ENCODE measurements at places on chromosomes 12 and 14.
A peak's percentile ranks its signal among the peaks of the same experiment; 100 is the strongest.

- DNase-seq, result peak; percentile 61
Measured at GRCh38 chr14:102094101-102094500, 7.3 kb upstream of the HSP90AA1 start.

DNA sequence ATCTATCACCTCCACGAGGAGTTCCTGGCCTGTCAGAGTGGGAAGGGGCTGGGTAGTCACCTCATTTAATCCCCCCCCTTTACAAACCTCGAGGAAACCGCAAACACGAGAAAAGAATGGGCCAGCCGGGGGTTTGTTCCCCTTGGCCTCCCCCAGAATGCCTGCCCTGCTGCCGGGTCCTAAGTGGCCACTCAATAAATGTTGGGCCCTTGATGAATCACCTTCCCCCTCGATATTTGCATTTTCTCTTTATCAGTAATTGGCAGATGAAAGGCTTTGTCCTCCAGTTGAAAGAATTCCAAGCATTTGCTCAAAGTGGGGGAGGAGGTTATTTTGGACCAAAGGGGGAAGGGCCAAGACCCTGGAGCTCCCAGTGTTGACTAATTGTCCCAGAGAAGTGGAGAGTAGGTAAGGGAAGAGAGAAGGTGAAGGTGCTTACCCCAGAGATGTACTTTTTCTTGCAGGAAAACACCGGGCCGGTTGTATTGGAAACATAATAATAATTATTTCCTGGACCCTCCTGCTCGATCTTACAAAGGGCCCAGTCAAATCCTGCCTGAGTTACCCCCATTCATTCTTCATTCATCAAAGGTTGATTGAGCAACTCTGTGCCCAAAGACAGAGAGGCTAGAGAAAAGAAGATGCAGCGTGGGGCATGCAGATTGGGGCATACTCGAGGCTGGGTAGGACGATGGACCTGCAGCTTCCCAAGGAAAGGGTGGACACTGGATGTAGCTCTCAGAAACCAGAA lies 1.9 kb upstream of the KDM2B start:
- no peak for DNase-seq

GRCh38 chr12:82966001-82966559 lies 279.4 kb downstream of the TMTC2 start:
- DNase-seq, result no peak

GRCh38 chr12:4736091-4736490 lies 15.9 kb downstream of the GALNT8 start:
- DNase-seq, result no peak

- peak; percentile 89 for DNase-seq
Measured at GRCh38 chr12:27427824-27428223, 18.7 kb upstream of the SMCO2 start.

- no peak for DNase-seq
Measured at GRCh38 chr12:76012644-76013043, 18.9 kb downstream of the PHLDA1 start.

DNA sequence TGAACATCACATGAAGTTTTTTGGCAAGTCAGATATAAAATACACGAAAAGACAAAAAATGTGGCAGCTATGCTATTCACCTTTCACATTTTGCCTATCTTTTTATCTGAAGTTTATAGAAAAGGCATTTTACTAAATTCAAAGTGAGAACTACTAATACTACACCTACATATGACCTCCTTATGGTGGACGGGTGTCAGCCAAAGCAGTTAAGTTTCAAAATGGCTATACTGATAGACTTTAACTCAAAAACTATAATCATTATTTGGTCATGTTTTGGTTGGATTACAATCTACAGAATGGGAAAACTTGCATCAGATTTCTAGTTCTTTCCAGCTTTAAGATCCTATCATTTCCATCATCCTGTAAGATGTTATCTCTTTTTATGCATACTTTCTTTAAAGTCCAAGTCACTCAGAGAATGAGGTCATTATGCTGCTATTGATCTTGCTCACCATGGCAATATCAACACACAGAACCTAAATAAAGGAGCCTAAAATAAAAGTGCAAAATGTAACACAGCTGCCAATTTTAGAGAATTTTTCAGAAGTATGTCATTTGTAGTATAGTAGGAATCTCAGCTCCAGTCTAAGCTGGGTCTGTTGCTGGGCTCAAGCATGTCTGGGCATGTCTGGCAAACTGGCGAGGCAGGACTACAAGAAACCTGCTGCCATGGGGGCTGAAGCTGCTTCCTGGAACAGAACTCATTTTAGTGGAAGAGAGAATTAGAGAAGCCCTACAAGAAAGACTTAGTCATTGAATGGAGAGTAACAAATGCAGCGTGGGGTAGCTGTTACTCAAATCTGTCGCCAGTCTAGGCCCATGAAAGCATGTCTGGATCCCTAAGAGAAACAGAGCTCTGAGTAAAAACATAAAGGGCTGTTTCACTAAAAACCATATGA lies 7.6 kb upstream of the AEBP2 start:
- peak; percentile 96 for DNase-seq

GRCh38 chr14:65483647-65484046 lies 71.1 kb downstream of the FUT8 start:
- DNase-seq, result peak; percentile 54

DNA sequence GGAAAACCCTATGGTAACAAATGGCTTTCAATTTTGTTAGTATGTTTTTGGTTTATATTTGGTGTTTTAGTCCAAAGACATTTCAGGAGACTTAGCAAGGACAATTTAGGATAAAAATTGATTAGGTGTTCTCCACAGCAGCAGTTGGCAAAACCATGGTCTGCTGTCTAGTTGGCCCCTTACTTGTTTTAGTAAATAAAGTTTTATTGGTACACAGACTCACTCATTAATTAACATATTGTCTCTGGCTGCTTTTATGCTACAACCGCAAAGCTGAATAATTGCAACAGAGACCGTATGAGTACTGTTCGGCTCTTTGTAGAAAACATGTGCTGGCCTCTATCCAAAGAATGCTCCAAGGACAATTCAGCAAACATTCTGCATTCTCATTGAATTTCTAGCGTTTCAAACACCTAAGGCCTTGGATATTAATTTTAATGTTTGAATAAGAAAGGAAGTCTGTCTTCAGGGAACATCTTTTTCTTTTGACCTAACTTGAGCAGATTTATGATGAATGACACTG lies 77.7 kb downstream of the CCDC92 start:
- peak; percentile 23 for DNase-seq

- DNase-seq, result no peak
Measured at GRCh38 chr14:43983721-43984120, 523.4 kb downstream of the FSCB start.

GRCh38 chr14:61505815-61506809 lies 184.7 kb downstream of the PRKCH start:
- no peak for DNase-seq

- DNase-seq, result no peak
Measured at GRCh38 chr12:109271418-109271817, 37.7 kb downstream of the FOXN4 start.

DNA sequence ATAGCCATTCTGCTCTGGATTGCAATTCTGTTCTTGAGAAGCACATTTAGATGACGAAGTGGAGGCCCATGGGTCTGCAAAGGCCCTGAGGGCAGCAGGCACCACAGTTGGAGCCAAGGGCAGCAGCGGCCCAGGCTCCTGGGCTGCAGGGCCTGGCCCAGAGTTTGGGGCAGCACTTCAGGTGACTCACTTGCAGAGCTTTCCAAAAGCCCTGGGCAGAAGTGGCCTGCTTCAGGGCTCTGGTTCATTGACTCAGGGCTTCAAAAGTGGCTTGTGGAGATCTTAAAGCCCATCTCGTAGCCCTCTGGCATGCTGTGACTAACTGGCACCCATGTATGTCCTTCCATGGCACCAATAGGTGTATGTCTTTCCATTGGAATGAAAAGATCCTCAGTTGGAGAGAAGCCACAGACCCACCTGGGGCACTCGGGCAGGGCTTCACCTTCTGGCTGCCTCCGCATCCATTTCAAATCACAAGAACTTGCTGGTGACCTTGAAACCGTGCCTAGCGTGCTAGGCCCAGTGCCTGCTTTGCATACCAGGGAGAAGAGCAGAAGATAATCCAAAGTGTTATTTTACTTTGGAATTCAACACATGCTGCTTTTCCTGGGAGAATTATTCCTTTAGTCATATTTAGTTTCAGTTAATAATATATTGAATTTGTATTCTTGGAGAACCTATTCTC lies 106.7 kb downstream of the PRMT8 start:
- DNase-seq, result no peak

DNA sequence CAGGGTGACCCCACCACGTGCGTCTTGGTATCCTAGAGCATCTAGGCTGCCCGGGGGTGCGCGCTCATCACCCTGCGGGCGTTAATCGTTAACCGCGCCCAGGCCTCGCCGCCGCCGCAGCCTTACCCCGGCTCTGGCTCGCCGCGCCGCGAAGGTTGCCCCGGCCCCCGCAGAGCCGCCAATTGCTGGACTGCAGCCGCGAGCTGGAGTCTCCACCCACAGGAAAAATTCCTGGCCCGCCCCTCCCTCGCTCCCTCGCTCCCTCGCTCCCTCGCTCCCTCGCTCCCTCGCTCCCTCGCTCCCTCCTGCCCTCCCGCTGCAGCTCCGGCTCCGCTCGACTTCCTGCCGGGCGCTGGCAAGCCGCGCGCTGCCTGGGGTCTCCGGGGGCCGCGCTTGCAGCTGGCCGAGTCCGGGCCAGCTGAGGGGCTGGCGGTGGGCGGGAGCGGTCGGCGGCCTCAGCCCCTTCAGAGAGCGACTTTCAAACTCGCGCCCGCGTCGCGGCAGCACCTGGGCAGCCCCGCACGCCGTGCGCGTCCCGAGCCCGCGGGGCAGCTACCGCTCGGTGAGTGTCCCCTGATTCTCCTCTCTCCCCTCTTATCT lies at the start of gene PLEKHG3:
Gene PLEKHG3 (plus strand): TSS at position 282 of the 600 bp plus-strand sequence. CDS start 23,208 bp downstream, outside the sequence.
- DNase-seq, result peak; percentile 87

GRCh38 chr12:10272467-10272866 lies 35.2 kb upstream of the KLRD1 start:
- no peak for DNase-seq

- DNase-seq, result no peak
Measured at GRCh38 chr12:109144224-109144623, 27.8 kb downstream of the ACACB start.

DNA sequence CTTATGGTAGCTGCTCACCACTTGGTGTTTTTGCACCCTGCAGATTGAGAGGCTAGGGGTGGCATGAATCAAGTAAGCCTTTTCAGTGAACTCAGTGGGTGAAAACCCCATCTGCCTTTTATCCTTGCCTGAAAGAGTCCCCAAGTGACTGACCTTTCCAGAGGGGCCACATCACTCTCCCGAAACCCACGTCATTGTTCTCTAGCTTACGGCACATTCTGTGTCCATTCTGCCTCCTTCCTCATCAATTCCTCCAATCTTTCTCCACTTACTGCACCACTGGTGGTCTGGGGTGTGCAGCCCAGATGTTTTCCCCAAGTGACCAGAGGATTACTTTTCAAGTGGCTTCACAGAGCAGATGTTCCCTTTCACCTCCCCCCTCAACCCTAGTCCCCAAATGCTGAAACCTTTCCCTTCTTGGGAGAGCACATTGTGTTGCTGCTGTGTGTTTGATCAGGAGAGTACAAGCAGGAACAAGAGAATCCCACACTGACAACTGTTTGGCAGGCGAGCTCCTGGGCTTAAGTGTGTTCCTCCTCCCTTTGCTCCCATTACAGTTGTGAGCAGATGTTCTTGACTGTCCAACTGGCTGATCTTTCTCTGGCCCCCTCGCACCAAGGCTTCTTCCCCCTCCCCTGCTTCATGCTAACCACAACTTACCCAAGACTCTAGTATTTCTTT lies 138.0 kb upstream of the IGF1 start:
- DNase-seq, result no peak

DNA sequence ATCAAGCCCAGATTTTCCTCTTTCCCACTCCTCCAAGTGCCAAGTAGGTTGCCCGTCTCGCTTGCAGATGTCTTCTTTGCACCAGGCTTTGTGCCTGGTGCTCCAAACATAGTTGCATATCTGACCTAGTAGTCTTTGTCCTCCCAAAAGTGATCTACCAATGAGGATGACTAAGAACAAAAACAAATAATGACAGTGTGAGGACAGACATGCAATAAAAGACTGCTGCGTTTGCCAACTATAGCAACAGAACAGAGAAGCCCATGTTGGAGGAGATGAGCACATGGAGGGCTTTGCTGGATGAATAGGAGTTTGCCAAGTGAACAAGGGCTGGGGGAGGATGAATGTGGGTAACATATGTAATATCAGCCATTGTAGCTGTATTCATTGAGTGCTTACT lies 15.6 kb downstream of the DTX1 start:
- no peak for DNase-seq

DNA sequence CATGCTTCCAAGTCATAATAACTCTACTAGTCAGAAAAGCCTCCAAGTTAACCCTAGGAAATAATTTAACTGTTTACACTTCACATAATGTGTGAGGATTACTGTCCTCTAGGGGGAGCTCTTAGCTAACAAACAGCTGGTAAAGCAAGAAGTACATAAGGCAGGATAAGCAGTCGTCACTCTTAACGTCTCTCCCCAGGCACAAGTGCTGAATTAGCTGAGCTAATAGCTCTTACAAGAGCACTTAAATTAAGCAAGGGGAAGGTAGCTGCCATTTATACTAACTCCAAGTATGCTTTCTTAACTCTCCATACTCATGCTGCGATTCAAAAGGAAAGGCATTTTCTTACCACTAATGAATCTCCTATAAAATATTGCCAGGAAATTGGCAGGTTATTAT lies 79.3 kb upstream of the TSPAN11 start:
- peak; percentile 83 for DNase-seq

- no peak for DNase-seq
Measured at GRCh38 chr14:51677266-51677665, 25.6 kb downstream of the FRMD6 start.

DNA sequence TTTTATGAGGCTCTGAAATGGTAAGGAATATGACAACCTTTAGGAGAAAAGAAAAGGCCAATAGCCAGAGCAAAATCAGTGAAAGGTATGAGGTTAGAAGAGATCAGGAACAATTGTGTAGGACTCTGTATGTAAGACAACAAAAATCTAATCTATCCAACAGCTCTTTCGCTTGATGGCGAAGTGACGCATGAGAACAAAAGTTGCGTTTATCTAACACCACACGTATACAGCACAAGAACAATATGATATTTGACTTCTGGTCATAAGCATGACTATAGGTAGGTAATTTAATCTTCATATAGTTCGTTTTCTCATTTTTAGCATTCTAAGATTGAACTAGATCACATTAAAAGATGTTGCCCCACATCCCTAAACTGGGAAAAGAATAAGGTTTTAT lies 1.5 kb downstream of the CLECL1 start:
- no peak for DNase-seq
